ENCODE measurements at places on chromosomes 12 and 14.

DNA sequence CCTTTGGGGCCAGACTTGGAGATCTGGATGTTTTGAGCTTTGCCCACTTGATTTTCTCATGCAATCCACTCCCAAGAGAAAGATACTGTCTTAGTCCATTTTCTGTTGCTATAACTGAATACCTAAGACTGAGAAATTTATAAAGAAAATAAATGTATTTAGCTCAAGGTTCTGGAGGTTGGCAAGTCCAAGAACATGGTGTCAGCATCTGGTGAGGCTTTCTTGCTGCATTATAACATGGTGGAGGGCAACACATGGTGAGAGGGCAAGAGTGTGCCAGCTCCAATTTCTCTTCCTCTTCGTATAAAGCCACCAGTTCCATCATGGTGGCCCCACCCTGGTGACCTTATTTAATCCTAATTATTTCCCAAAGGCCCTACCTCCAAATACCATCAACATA lies 39.6 kb upstream of the NFKBIA start:
- no peak for DNase-seq

GRCh38 chr12:91948504-91948903 lies 197.1 kb downstream of the BTG1 start:
- DNase-seq: no peak

GRCh38 chr12:53071591-53072551 lies 7.3 kb downstream of the SPRYD3 start:
- no peak for DNase-seq

- DNase-seq: no peak
Observed at GRCh38 chr14:103312006-103312635, 21.9 kb upstream of the EIF5 start.

GRCh38 chr12:88141425-88141773 lies 489 bp downstream of the CEP290 start:
- DNase-seq: no peak

- DNase-seq: no peak
Observed at GRCh38 chr12:47838286-47838931, 18.7 kb upstream of the HDAC7 start.

- DNase-seq: no peak
Observed at GRCh38 chr12:90037740-90038139, 329.1 kb upstream of the ATP2B1 start.

- DNase-seq: no peak
Observed at GRCh38 chr12:6605421-6606330, 1.5 kb downstream of the CHD4 start.

DNA sequence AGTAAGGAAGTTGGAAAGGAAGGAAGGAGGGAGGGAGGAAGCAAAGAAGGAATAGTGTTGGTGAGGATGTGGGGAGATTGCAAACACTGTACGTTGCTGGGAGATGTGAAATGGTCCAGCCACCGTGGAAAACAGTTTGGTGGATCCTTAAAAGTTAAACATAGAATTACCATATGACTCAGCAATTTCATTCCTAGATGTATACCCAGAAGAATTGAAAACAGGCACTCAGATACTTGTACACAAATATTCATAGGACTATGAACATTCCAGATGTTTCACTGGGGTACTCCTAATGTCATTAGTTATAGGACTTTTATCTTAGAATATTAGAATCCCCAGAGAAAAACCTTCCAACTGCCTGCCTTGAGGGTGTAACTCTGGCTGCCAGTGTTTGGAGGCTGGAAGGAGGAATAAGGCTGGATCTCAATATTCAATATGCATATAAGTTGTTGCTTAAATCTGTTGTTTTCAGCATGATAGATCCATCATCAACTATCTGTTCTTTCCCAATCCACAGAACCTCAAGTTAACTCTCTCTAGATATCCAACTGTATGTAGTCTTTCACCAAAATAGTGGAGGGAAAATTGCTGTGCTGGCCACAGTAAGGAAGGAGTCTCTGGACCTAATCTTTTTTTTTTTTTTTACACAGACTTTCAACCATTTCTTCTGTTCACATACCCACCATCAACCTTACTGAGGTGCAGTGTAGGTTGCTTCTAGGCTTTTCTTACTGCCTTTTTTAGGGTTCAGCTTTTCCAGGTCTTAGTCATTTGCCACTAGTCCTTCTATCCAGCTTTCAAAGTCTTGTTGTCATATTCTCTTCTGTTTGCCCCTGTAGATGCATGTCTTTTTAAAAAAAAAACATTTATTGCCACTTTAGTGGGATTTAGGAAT lies 94.5 kb downstream of the DNAI7 start:
- DNase-seq: no peak

DNA sequence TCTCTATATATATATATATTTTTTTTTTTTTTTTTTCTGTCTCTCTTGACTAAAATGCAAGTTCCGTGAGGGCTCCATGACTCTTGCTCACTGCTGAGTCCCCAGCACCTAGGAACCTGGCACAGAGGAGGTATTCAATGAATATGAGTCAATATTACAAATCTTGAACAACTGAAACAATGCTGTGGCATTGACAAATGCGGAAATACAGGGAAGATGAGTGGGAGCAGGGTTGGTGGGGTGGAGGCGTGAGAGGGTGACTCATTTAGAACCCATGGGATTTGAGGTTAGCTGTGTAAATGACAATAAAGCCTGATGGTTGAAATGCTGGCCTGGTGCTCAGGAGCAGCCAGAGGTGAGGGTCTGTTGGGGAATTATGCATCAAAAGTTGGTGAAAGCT lies 121.7 kb upstream of the FUT8 start:
- no peak for DNase-seq

DNA sequence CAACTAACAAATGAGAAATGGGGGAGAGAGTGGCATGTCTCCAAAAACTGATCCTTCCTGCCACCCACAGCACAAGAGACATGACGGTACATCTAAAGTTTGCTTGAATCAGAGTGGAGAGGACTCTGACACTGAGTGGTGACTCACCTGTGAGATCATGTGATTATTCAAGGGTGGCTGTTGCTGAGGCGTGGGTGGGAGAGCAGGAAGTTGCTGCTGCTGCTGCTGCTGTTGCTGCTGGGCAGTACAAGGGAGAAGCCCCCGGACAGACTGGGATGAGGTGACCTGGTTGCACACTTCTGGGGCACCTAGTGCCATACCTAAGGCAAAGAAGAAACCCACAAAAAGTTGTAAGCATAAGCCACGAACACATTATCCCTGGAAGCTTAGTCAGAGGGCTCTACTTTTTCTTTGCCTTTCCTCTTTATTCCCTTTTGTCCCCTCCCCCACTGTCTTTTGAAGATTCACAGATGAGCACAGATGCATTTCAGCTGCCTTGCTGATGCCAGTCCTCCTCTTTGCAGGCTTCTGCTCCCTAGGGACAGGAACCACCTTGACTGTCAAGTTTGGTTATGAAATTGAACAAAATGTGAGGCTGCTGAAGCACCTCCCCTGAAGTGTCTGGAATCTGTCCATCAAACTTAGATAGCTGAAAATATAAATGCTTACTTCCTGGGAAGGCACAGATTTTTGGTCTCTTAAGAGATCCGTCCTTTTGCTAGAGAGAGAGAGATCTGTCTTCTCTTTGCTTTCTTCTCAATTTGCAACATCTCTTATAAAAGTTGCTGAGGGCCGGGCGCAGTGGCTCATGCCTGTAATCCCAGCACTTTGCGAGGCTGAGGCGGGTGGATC lies 29.4 kb upstream of the STAC3 start:
- no peak for DNase-seq

- DNase-seq: no peak
Observed at GRCh38 chr12:120230974-120231315, 30.0 kb upstream of the RPLP0 start.

DNA sequence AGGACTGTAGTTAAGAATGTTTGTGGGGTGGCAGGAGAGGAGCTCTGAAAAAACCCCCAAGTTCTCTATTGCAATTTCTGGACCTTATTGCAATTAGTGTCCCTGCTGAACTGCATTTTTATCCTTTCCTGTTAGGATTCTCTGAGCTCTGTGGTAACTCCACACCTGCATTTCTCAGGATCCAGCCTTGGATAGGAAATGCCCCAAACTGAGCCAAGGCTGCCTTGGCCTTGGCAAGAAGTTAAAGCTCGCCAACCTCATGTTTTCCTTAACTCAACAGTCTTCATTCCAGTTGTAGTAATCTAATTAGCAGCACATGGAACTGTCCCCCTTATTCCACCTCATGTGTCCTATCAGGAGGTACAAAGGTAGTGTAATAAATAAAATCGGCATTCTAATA lies 66.5 kb downstream of the C12orf75 start:
- DNase-seq: no peak

GRCh38 chr12:66409195-66409871 lies 107.0 kb downstream of the HELB start:
- DNase-seq: no peak

DNA sequence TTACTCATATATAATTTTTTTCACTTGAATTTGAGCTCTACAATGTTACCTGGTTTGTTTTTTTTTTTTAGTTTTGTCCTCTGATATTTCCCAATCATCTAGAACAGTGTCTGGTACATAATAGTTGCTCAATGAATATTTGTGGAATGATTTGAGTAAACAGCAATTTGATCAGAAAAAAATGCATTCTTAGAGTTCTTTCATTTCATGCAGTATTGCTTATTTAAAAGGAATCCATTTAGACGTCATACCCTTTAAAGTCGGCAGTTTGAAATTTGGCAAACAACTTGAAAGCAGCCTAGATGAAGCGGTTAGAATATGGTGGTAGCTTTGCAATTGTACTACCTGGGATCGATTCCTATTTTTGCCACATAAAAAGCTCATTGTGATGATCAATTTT lies 140.0 kb downstream of the PDE3A start:
- no peak for DNase-seq

DNA sequence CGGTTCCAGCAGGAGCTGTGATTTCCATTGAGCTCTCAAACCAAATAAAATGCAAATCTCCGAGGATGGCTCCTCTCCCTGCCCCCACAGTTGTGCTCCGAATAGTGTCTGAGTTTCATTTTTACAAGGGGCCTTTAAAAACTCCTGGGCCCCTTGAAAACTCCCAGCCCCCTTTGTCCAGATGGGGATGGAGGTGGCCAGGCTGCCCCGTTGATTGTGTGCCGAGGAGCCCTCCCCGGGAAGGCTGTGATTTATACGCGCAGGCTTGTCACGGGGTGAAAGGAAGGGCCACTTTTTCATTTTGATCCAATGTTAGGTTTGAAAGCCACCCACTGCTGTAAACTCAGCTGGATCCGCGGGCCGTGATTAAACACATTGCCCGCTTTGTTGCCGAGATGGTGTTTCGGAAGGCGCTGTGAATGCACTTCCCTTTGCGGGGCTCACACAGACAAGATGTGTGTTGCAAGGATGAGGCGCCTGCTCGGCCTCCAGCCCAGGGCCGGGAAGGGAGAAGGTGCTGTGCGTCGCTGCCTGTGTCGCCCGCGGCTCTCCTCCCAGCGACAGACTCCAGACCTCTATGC lies 98.8 kb downstream of the TMEM132C start:
- DNase-seq: no peak

GRCh38 chr14:53516261-53516774 lies 363.2 kb upstream of the DDHD1 start:
- no peak for DNase-seq

GRCh38 chr14:25090716-25091454 lies 40.9 kb upstream of the STXBP6 start:
- DNase-seq: no peak

DNA sequence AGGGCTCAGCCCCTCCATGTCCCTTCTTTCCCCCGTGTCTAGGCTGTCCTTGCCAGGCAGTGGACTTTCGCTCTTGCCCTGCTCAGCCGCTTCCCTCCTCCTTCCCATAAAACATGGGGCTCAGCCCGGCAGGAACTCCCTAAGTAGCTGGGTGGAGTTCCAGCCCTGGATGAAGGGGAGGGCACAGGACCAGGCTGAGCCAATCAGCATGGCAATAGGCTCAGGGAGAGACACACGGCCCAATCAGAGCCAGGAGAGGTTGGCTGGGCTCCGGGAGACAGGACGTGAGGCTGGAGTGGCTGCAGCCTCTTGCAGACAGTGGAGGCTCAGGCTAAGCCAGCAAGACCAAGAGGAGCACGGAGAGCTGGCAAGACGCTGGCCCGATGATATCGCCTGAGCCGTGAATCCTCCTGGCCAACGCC lies 54.3 kb downstream of the GALNT9 start:
- DNase-seq: no peak

GRCh38 chr14:97704316-97704885 lies 907.2 kb downstream of the VRK1 start:
- no peak for DNase-seq

GRCh38 chr12:3003357-3003992 lies 44.3 kb downstream of the TEAD4 start:
- DNase-seq: no peak

DNA sequence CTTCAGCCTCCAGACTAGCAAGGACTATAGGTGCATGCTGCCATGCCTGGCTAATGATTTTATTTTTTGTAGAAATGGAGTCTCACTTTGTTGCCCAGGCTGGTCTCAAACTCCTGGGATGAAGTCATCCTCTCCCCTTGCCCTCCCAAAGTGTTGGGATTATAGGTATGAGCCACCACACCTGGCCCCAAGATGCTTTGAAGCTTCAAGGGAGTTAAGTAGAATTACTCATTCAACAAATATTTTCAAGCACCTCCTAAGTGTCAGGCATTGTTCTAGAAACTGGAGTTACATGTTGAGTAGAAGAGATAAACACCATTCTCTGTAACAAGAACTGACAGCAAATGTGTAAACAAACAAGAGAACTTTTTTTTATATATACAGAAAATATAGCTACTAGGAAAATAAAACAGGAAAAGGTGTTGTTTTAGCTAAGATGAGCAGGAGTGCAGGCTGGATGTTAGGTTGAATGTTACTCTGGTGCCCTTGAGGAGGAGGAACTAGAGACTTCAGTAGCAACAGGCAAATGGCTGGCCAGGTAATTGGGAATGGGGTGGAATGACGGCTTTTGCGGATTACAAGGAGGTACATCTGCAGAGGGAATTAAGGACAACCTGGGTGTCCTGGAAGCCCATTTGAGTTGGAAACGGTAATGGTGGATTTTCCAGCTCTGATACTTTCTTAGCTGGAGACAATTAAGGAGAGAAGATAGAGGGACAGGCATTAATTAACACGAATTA lies 32.0 kb upstream of the CFAP54 start:
- no peak for DNase-seq

DNA sequence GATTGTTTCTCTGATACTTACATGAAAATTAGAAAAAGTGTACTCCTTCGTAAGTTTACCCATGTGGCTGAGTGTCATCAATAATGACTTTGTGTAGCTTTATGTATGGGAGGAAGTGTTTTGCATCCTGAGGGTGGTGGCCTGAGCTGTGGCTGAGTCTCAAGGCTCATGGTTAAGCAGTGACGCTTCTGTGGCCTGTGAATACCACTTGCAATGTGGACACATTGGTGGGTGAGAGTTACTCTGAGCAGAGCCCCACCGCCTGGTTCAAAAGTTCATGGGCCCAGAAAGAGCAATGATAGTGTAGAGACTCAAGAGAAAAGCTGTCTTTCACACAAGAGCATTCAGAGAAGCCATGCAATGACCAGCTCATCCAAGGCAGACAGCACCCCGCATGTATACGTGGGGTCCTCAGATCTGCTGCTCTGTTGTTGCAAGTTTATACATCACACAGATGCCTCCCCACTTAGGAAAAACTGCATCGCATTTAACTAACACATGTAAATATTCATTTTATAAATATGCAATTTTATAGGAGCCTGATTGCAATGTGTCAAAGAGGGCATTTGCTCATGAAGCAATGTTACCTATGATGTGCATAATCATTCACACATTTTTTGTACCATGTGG lies 55.1 kb upstream of the FRMD6 start:
- DNase-seq: no peak

- no peak for DNase-seq
Observed at GRCh38 chr14:58571769-58572472, 65.8 kb upstream of the DACT1 start.

- no peak for DNase-seq
Observed at GRCh38 chr14:94483071-94483451, 7.1 kb upstream of the SERPINA9 start.

GRCh38 chr12:132454933-132455418 lies 35.0 kb upstream of the FBRSL1 start:
- DNase-seq: no peak

GRCh38 chr14:98146416-98146815 lies 1125.6 kb downstream of the BCL11B start:
- DNase-seq: no peak

Measured in NCI-H2081 treated with DMSO at 0.1 percent for 48 hours (cell line).